ENCODE measurements at places on chromosomes 11 and 22.
A peak's percentile ranks its signal among the peaks of the same experiment; 100 is the strongest.

DNA sequence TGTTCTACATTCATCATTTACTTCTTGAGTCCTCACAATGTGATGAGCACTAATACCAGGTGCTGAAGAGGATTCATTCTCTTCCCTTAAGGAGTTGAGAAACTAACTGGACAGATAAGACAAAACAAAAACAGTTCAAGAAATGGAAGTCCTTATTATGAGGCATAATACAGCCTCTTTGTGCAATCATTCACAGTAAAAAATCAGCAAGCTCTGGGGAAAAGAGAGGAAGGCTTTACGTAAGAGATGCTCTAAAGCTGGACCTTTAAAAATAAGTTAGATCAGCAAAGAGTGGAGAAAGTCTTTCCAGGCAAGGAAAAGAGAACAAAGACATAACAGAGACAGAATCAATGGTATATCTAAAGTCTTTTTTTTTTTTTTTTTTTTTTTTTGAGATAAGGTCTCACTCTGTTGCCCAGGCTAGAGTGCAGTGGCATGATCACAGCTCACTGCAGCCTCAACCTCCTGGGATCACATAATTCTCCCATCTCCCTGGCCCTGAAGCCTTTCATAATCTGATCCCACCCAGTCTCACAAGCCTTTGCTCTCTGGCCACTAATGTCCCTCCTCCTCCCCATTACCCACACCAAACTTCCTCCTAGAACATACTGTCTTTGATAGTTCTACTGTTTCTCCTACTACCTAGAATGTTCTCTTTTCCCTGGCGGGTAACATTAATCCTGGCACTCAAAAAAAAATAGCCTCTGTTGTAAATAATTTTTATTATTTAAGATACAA is 40.9 kb downstream of the MRTFA start:
- H3K27ac ChIP-seq, result no peak overlapping the region
- H3K27me3 ChIP-seq, result no peaks in the 10 kb centered on the region
- peaks cover 4% of the 10 kb centered on the region for H3K4me1 ChIP-seq
- DNase-seq, result no peak
- H3K36me3 ChIP-seq, result no peaks in the 10 kb centered on the region

DNA sequence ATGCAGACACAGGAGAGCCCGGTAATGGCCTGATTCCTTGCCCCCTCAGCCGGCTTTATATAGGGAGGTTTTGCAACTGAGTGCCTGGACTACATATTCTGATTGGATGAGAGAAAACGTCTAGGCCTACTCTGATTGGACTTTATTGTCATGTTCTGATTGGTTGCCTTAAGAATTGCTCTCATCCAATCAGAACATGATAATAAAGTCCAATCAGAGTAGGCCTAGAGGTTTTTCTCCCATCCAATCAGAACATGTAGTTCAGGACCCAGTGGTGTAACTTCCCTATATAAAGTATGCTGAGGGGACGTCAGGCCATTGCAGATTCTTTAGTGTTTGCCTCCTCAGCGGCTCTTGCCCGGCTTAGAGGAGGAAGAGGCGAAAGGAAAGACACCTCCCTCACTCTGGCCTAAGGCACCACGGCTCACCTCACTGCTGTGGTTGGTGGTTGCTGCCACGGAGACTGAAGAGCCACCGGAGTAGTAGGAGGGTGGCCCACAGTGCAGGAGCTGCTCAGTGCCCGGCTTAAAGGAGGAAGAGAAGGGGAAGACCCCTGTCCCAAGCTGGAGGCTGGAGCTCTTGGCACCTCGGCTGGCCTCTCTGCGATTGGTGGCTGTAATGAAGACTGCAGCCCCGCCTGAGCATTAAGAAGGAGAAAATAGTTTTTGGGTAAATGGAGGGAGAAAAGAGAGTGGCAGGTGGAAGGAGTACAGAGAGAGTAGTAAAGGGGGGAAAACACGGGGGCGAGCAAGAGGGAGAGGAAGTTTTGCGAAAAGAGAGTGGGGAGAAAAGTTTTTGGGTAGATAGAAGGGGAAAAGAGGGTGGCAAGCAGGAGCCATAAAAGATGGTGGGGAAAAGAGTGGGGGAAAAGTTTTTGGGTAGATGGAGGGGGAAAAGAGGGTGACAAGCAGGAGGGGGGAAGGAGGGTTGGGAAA is 116.7 kb upstream of the SERPIND1 start:
- DNase-seq, result peak; percentile 13
- no peaks in the 10 kb centered on the region for H3K36me3 ChIP-seq
- peaks cover 4% of the 10 kb centered on the region for H3K27me3 ChIP-seq
- no peak overlapping the region for H3K4me3 ChIP-seq

GRCh38 chr11:34044664-34045485 is 6.7 kb upstream of the CAPRIN1 start:
- H3K4me3 ChIP-seq, result no peak overlapping the region
- H3K4me1 ChIP-seq, result peaks cover 8% of the 10 kb centered on the region

DNA sequence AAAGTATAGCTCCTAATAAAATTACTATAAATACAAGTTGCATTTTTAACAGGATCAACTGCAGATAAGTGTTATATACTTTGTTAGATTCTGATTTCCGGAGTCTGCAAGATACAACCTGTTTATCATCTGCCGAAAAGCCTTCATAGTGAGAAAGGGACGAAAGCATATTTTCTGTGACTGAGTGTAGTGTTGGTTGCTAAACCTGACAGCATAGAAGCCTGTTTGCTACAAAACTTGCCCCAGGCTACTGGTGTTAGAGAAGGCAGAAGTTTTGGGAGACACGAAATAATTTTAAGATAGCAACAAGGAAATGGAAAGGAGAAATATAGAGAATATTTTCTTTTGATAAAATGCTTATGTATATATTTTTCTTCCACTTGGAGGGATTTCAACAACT is 243.5 kb upstream of the NARS2 start:
- no peak overlapping the region for H3K27ac ChIP-seq
- H3K4me3 ChIP-seq, result no peak overlapping the region
- no peaks in the 10 kb centered on the region for H3K36me3 ChIP-seq
- no peaks in the 10 kb centered on the region for H3K4me1 ChIP-seq
- H3K27me3 ChIP-seq, result no peaks in the 10 kb centered on the region

DNA sequence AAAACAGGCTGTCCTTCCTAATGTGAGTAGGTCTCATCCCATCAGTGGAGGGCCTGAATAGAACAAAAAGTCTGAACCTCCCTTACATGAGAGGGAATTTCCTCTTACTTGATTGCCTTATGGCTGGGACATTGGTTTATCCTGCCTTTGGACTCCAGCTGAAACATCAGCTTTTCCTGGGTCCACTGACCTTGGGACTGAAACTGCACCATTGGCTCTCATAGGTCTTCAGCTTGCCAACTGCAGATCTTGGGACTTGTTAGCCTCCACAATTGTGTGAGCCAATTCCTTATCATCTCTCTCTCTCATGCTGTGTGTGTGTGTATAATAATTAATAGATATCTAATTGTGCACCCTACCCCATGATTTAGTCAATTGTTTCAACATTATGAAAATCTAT is 375.3 kb upstream of the DDI1 start:
- no peak overlapping the region for H3K4me3 ChIP-seq
- no peak for DNase-seq
- no peaks in the 10 kb centered on the region for H3K36me3 ChIP-seq
- no peak overlapping the region for H3K27ac ChIP-seq
- H3K27me3 ChIP-seq, result no peaks in the 10 kb centered on the region

Data from common myeloid progenitor, CD34-positive (primary cell).